ENCODE measurements at places on chromosomes 13 and 19.
A peak's percentile ranks its signal among the peaks of the same experiment; 100 is the strongest.

DNA sequence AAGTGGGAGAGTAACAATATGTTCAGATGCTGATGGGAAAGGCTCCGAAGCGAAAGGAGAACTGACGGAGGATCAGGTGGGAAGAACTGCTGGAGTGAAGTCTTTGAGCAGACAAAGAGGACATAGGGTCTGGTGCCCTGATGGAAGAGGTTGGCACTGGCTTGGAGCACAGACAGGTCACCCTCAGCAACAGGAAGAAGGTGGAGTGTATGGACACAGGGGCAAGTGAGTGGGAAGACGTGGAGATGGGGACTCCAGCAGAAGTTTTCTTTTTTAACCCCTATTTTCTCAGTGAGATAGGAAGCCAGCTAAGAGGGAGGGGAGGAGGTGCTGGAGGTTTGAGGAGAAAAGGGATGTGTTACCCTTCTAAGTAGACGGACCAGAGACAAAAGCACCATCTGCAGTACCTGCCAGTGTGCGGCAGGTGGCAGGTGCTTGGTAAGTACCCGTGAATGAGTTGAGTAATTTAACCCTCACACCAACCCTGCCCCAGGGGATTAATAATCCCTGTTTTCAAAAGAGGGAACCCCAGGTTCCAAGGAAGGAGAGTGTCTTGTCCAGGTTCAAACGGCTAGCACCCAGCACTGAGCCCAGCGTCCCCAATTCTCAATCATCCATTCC, 11.2 kb downstream of the HAS1 start:
- no peak for DNase-seq

- DNase-seq = no peak
Measured at GRCh38 chr13:51361106-51361505, 21.6 kb downstream of the SERPINE3 start.

- DNase-seq = no peak
Measured at GRCh38 chr13:57673197-57673596, 41.7 kb downstream of the PCDH17 start.

GRCh38 chr19:46014941-46015686, 7.7 kb downstream of the PGLYRP1 start:
- peak; percentile 49 for DNase-seq

GRCh38 chr13:76764429-76764828, 121.8 kb downstream of the KCTD12 start:
- no peak for DNase-seq

DNA sequence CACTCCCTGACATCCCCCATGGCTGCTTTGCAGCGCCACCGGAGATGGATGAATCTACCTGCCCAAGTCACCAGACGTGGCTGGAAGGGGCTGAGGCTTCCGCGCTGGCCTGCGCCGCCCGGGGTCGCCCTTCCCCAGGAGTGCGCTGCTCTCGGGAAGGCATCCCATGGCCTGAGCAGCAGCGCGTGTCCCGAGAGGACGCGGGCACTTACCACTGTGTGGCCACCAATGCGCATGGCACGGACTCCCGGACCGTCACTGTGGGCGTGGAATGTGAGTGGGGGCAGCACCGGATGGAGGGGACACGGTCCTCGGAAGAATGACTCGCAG, 4.6 kb downstream of the ICAM5 start:
- DNase-seq = no peak

GRCh38 chr13:71613066-71613745, 253.8 kb downstream of the DACH1 start:
- DNase-seq = no peak

Data from activated T-cell treated with anti-CD3 and anti-CD28 coated beads for 4 hours (primary cell).